ENCODE measurements at places on chromosomes 12 and 14.

GRCh38 chr14:97544571-97544970 lies 747.4 kb downstream of the VRK1 start:
- DNase-seq: no peak

- DNase-seq: no peak
Measured at GRCh38 chr14:31834616-31835015, 242.5 kb upstream of the ARHGAP5 start.

DNA sequence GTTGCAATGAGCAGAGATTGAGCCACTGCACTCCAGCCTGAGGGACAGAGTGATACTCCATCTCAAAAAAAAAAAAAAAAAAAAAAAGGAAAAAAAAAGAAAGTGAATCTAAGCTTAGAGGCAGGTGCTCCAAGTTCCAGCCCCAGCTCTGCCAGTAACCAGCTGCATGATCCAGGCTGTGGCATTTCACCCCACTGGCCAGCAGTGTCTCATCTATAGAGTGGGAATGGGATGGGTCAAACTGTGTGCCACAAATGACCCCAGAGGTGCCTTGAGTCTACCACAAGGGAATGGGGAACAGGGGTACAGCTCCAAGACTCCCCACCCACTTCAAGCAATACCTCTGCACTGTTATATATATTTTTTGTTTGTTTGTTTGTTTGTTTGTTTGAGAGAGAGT lies 5.0 kb downstream of the PLEKHD1 start:
- DNase-seq: no peak

DNA sequence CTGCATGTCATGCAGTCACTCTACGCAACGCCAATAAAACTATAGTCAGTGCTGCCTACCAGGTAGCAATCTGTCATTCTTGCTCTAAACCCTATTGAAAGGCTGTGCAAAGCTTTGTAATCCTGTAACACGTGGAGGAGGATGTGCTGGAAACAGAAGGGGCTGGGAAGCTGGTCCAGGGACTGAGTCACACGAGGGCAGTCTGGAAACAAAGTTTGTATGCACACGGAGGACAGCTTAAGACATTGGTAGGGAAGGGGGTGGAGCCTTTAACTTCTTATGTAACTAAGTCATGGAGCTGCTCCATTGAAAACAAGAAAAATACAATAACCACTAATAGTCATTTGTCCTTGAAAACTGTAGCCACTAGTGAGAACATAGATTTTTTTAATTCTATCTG lies 128.0 kb downstream of the BCAT1 start:
- no peak for DNase-seq

DNA sequence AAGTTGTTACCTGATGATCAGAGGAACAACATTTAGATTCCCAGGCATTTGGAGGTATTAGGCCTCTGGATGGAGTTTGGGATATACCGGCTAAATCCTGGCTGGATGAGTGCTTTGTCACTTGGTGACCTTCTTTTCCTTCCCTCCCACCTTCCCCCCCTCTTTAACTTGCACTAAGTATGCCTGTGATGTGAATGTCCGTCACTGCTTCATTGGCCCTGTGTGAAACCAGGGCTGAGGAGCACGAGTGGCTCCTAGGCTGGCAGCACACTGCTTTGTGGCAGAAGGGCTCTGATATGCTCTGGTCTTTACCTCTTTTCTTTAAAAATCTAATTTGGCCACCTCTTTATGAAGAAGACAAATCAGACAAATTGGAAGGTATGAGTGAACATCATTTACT lies 95.7 kb downstream of the ESR2 start:
- no peak for DNase-seq

DNA sequence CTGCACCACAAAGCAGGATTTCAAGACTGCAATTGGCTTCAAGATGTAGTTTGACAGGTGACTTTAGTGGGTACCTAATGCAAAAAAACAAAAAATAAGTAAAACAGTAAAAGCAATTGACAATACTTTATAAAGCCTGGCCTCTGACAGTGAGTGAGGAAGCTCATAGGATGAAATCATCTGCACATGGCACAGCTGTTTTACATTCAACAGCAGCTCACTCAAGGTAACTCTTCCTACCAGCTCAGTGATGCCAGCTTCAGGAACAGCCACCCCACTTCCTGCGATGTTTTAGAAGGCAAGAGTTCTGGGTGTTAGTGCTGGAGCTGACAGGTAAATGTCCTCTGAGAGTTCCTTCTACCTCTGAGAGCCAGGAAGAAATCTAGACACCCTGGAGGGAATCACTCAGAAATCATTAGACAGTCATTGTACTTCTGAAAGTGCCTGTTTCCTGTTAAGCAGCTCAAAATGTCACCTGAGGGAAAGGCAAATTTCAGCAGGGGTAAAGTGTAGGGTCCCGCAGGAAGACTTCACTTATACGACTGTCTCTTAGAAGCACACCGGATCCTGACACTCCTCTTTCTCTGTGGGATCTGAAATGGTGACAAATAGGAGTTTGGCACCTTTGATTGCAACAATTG lies 99.9 kb downstream of the FOXN3 start:
- no peak for DNase-seq

DNA sequence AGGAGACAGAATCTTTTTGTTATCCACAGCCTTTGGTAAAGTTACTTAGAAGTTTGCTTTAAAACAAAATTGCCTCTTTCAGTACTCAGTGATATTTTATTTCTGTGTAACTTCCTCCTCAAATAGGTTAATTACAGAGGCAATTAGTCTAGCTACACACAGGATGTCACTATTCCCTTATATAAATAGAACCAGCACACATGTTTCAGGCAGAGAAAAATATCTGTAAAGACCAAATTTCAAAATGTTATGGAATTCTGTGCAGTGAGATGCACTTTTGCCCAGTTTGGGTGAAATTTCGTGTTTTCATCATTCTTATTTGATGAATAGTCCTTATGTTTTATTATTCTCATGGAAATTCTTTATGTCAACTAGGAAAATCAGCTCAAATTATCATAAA lies 410.6 kb upstream of the SOX5 start:
- no peak for DNase-seq

- peak; percentile 88 for DNase-seq
Measured at GRCh38 chr12:108853981-108854446, 3.4 kb downstream of the SSH1 start.

- DNase-seq: no peak
Measured at GRCh38 chr14:60893911-60894310, 87.0 kb downstream of the TRMT5 start.

- DNase-seq: no peak
Measured at GRCh38 chr14:106509807-106510206, 983.4 kb downstream of the TMEM121 start.

DNA sequence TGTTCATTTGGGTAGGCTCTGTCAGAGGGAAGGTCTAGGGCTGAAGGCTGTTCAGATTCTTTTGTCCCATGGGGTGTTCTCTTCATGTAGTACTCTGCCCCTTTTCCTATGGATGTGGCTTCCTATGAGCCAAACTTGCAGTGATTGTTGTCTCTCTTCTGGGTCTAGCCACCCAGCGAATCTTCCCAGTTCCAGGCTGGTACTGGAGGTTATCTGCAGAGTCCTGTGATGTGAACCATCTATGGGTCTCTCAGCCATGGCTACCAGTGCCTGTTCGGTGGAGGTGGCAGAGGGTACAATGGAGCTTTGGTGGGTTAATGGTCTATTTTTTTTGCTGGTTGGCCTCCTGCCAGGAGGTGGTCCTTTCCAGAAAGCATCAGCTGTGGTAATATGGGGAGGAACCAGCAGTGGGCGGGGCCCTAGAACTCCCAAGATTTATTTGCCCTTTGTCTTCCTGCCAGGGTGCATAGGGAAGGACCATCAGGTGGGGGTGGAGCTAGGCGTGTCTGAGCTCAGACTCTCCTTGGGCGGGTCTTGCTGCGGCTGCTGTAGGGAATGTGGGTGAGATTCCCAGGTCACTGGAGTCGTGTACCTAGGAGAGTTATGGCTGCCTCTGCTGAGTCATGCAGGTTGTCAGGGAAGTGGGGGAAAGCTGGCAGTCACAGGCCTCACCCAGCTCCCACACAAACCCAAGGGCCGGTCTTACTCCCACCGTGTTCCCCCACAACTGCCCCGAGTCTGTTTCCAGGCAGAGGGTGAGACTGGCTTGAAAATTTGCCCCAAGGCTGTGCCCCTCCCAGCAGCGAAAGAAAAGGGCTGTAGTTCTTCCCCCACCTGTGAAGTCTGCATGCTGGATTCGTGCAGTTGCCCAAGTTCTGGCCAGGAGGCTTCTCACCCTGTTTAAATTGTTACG lies 17.5 kb downstream of the MTRFR start:
- DNase-seq: no peak

DNA sequence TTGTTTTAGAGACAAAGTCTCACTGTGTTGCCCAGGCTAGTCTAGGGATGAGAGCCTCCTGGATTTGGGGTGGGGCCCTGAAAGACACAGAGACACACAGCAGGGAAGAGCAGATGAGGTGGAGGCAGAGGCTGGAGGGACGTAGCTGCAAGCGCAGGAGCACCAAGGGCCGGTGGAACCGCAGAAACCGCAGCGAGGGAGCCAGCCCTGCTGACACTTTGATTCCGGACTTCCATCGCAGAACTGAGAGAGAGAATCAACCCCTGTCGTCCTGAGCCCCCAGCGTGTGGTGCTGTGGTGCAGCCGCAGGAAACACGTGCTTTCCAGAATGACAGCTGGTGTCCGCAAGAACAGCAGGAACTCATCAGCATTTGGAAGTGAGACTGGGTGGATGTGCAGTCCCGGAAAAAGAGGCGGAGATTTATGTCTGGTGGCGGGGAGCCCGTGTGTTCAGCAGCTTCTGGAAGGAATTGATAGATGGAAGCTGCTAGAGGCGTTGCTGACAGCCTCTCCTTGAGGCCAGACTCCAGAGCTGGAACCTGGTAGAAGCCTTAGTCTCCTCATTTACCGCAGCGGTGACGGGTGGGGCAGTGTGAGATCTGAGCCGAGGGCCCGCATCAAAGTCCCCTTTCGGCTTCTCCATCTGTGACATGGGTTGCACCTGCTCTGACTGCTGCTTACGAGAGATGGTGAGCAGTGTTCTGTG lies 21.9 kb upstream of the KLC1 start:
- DNase-seq: peak; percentile 72

DNA sequence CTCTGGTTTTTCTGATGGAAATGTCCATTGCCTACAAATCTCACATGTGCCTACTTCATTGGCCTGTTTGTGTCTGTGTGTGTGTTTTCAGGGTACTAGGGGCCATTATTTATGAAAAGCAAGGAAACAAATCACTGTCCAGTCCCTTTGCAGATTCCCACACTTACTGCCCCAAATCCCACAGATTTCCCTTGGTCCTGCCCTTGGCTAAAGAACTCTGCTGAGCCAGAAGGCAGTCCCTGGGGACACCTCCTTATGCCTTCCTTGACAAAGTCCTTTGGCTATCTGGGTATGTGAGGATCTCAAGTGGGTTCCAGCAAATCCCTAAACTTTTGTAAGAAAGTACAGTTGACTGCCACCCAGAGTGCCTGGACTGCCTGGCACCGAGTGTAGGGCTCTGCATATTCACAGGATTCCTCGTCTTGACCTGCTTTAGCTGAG lies 388.1 kb downstream of the BCAT1 start:
- no peak for DNase-seq

DNA sequence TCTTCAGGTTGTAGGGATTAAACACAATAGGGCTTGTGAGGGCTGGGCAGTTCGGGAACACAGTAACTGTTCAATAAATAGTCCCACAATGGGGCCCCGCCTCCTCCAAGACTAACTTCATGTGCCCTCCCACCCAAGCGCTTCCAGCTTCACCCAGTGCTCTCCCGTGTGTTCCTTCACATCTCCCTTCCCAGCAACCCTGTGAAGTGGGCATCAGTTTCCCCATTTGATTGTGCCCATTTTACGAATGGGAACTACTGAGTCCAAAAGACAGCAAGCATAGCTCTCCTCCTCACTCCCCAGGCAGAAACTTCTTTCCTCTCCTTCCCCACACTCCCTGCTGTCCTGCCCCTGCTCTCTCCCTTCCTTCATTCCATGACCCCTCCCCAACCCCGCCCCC lies 6.2 kb upstream of the TRPV4 start:
- DNase-seq: no peak

- DNase-seq: no peak
Measured at GRCh38 chr14:67442139-67442906, 30.4 kb upstream of the PLEK2 start.

All from AG09309 (cell line).